Activated naive CD4-positive, alpha-beta T cell treated with anti-CD3 and anti-CD28 coated beads, Interleukin-2, amount 50 U/mL, for 72 hours (primary cell): ENCODE measurements at places on chromosomes 6 and 20. TPM values are rescaled to one million over a fixed set of nuclear protein-coding genes. Genes with fewer than 3 reads are reported as not detected.

Gene COX4I2
- not detected for total RNA-seq

GRCh38 chr20:2259731-2260130, 36.1 kb upstream of the TGM3 start:
- no peak for DNase-seq

- no peak for DNase-seq
Observed at GRCh38 chr6:15089569-15090144, 156.2 kb upstream of the JARID2 start.

Gene TRPC4AP
- total RNA-seq: 51.3 TPM

GRCh38 chr20:37789408-37789807, 95.6 kb downstream of the CTNNBL1 start:
- DNase-seq: no peak
